ENCODE measurements at places on chromosomes 4 and X. TPM values are rescaled to one million over a fixed set of nuclear protein-coding genes. Genes with fewer than 3 reads are reported as not detected.

- H3K4me1 ChIP-seq = no peaks in the 10 kb centered on the region
- no peak for DNase-seq
- H3K27ac ChIP-seq = no peak overlapping the region
- no peaks in the 10 kb centered on the region for H3K27me3 ChIP-seq
- peaks cover 2% of the 10 kb centered on the region for H3K36me3 ChIP-seq
Measured at GRCh38 chr4:185272245-185272644, 62.8 kb downstream of the SNX25 start.

The TREX2 gene
- 0.77 TPM for total RNA-seq

DNA sequence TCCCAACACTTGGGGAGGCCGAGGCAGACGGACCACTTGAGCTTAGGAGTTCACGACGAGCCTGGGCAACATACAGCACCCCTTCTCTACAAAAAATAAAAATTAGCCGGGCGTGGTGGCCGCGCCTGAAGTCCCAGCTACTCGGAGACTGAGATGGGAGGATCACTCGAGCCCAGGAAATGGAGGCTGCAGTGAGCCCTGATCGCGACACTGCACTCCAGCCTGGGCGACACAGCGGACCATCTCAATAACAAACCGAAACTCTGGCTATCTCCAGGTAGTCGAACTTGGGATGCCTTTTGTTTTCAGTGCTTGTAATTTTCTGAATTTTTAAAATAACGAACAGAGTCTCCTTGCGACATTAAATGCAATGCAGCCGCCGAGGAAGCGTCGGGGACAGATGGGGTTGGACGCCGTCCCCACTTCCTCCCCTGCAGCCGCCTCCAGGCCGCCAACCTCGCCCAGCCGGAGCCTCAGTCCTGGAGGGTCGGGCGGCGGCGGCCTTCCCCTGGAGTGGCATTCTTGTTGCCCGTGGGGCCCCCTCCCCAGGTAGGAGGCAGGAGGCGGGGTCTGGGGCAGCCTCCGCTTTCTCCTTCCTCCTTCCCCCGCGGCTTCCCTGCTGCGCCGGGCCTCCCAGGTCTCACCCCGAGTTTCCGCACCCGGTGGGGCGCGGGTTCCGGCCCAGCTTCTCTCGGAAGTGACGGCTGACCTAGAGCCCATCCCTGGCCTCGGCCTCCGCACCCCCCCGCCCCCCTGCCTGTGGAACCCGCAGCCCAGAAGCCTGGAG, 14.6 kb downstream of the HMX1 start:
- H3K27me3 ChIP-seq = peaks cover 94% of the 10 kb centered on the region
- peaks cover 39% of the 10 kb centered on the region for H3K4me1 ChIP-seq
- H3K36me3 ChIP-seq = no peaks in the 10 kb centered on the region
- no peak overlapping the region for H3K27ac ChIP-seq

The HDX gene
- total RNA-seq = 9.8 TPM

The MSX1 gene
- 1.7 TPM for total RNA-seq

- H3K27ac ChIP-seq = peak overlapping the region; percentile 47
- peaks cover 68% of the 10 kb centered on the region for H3K4me1 ChIP-seq
- no peaks in the 10 kb centered on the region for H3K36me3 ChIP-seq
- no peak for DNase-seq
Measured at GRCh38 chr4:6909970-6910339, 329 bp downstream of the TBC1D14 start.

- no peaks in the 10 kb centered on the region for H3K36me3 ChIP-seq
- H3K4me1 ChIP-seq = no peaks in the 10 kb centered on the region
- H3K4me3 ChIP-seq = no peak overlapping the region
- H3K27ac ChIP-seq = no peak overlapping the region
- DNase-seq = no peak
Measured at GRCh38 chrX:12843668-12844279, 23.1 kb upstream of the TLR7 start.

GRCh38 chrX:5791721-5792120, 436.9 kb downstream of the NLGN4X start:
- H3K27ac ChIP-seq = no peak overlapping the region
- no peaks in the 10 kb centered on the region for H3K36me3 ChIP-seq
- no peak overlapping the region for H3K4me3 ChIP-seq

The CFAP99 gene
- 6.4 TPM for total RNA-seq
